Activated CD4-positive, alpha-beta T cell treated with anti-CD3 and anti-CD28 coated beads, Interleukin-2, amount 50 U/mL, for 24 hours (primary cell): ENCODE measurements at places on chromosomes 1 and 21.
A peak's percentile ranks its signal among the peaks of the same experiment; 100 is the strongest.

- no peak for DNase-seq
These were observed 41.6 kb upstream of the SLC45A1 start for GRCh38 chr1:8276173-8276914.

DNA sequence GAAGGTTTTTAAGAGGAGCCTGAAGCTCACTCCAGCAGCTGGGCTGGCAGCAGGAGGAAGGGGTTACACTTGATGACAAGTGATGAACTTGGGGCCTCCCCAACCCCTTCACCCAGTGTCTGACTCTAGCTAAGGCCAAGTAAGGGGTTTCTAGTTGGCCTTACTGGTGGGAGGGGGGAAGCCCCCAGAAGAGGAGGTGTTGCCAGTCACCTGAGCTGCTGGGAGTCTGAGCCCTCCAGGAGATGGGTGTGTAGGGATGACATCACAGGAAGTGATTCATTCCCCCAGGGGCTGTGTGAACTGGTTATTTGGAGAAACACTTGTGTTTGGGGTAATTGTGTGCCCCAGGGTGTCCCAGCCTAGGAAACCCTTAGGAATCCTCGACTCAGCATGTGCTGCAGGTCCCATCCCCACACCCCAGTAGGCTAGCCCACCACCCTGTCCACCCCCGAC, 3.1 kb downstream of the PADI1 start:
- DNase-seq = peak; percentile 54

GRCh38 chr1:8111560-8111959, 85.5 kb upstream of the ERRFI1 start:
- DNase-seq = no peak

GRCh38 chr1:165842023-165842670, 14.7 kb downstream of the UCK2 start:
- no peak for DNase-seq

- DNase-seq = peak; percentile 22
These were observed 19.3 kb downstream of the IARS2 start for GRCh38 chr1:220113136-220113695.

DNA sequence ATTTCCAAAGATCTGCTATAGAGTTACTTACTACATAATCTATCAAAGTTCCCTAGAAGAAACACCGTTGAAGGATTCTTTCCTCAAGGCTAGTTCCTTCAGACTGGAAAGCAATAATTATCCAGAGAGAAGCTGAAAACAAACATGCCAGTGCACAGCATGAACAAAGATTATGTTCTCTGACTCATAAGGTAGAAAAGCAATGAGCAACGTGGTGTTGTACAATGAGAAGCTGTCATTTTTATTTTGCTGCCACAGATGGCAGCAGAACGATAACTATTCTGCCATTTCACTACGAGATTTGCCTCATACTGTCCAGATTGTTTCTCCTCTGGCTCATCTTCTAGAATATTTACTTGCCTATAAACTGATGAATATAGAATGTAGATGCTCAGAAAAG, 10.7 kb downstream of the EXTL2 start:
- no peak for DNase-seq

- DNase-seq = no peak
These were observed 12.4 kb upstream of the SRARP start for GRCh38 chr1:15991427-15992186.

DNA sequence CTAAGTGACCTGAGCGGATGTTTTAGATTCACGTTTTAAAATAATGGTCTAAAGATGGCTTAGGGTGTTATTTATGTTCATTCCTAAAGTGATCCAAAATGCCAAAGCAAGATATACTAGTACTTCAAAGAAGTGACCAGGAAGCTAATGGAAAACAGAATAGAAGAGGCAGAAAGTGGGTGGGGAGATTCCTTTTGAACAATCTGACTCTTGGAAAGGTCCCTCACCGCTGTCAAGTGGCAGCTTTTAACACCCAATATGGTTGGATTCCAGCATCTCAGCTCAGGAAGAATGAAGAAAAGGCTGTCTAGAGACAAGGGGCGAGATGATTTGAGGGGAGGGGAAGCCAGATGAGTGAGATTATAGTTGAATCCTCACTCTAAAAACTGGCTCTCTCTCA, 90.3 kb downstream of the SCMH1 start:
- DNase-seq = no peak

DNA sequence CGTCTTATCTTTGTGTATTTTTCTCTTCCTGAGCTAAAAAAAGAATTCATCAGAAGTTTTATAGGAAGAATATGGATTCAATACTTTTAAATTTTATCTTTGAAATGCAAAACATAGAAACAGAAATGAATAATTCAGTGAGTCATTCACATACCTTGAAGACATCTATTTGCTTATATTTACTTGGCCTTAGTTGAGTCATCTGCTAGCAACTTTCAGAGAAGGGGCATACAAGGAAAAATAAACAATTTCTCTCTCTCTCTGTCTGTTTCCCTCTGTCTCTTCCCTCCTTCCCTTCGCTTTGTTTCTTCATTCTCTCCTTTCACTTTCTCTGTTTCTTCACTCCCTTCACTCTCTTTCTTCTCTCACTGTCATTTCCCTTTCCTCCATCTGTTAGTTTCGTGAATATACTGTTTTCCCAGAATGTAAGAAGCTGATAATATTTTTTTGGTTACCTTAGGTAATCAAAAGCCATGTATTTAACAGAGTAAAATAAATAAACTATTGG, 477.2 kb downstream of the BRINP3 start:
- no peak for DNase-seq

GRCh38 chr1:85326336-85326735, 49.9 kb upstream of the BCL10 start:
- no peak for DNase-seq

DNA sequence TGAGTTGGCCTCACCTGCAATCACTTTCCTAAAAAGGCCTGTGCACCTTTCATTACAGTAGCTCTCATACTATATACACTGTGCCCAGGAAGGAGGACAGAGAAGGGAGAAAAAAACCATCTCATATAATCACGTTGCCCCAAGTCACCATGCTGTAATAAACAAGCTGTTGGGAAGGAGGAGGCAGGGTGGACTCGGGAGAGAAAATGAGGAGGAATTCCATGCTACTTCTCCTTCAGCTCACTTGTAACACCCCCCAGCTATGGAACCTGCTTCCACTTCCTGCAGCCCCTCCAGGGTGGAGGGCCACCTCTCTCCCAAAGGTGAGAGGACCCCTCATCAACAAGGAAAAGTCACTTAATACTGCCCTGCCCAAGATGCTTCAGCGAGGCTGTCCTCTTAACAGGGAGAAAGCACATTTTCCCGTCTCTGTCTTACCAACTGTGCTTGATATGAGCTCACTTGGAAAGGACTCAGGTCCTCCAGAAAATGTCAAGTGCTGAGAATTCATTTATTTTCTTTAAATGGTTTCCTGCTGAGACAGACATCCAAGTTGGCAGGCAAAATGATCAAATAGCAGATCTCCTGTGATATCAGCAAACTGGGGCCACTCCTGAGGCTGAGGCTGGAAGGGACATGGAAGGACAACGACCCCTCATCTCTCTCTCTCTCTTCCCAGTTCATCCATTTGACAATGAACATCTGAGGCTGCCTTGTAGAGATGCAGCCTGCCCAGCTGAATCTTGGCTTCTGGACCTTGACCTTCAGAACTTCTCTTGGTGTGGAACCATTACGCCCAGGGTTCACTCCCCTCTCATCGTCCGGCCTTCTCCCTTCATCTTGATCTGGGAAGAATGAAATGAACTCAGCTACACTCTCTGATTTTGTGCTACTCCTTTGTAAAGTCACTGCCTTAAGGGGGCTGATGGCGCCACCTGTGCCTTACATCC, 54.0 kb downstream of the CAPN9 start:
- DNase-seq = no peak

DNA sequence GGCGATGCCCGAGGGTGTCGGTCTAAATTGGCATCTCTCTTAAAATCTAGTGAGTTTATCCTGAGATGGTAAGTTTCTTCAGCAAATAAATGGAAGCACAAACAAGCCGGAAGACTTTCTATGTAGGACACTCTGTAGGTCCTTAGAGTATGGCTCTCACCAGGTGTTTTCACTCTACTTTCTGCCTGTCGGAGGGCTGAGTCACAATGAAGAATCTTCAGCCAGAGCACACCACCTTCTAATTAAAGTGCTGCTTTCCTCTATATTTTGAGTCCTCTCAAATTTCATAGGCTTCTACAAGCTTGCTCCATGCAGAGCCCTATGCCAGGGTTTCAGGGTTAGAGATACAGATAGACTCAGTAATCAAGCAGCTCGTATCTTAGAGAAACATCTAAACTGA, 27.1 kb downstream of the KCNK1 start:
- no peak for DNase-seq
